Activated CD4-positive, alpha-beta T cell treated with anti-CD3 and anti-CD28 coated beads, Interleukin-2, amount 50 U/mL, for 24 hours (primary cell): ENCODE measurements at places on chromosomes 1 and 21.

DNA sequence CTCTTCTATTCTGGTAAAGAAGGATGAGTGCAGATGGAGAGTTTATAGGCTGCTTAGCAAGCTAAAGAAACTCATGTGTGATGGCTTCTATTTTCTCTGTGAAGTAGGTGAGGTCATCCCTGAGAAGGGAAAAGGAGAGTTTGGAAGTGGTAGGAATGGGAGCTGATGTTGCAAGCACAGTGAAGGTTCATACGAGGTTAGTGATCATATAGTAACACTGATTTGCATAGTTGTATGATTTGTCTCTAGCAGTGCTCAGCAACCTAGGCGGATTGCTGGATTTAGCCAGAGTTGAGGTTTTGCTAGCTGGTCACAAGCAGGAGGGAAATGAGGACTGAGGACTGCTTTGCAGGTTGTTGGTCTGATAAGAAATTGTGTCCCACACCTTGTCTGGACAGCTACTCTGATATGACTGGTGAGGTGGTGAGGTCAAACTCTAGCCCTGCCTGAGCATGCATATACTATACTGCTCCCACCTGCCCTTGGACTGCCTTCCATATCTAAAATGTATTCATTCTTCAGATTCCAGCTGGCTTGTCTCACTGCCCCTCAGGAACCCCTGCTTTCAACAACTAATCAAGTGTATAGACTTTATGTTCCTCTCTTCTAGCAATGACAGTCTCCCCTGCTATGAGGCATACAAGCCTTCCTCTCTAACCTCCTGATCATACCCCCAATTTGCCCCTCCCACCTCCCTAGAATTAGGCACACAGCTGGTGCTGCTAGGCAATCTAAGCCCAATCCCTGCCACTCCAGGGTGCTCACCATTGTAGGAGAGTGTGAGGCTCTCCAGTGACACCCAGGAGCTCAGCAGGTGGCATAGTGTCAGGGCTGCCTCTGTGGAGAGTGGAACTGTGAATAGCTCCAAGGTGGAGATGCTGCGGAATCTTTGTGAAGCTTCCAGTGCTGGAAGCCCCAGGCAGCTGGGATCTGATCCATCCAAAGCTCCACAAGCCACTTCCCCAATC, 18.5 kb downstream of the LRRC41 start:
- no peak for DNase-seq

DNA sequence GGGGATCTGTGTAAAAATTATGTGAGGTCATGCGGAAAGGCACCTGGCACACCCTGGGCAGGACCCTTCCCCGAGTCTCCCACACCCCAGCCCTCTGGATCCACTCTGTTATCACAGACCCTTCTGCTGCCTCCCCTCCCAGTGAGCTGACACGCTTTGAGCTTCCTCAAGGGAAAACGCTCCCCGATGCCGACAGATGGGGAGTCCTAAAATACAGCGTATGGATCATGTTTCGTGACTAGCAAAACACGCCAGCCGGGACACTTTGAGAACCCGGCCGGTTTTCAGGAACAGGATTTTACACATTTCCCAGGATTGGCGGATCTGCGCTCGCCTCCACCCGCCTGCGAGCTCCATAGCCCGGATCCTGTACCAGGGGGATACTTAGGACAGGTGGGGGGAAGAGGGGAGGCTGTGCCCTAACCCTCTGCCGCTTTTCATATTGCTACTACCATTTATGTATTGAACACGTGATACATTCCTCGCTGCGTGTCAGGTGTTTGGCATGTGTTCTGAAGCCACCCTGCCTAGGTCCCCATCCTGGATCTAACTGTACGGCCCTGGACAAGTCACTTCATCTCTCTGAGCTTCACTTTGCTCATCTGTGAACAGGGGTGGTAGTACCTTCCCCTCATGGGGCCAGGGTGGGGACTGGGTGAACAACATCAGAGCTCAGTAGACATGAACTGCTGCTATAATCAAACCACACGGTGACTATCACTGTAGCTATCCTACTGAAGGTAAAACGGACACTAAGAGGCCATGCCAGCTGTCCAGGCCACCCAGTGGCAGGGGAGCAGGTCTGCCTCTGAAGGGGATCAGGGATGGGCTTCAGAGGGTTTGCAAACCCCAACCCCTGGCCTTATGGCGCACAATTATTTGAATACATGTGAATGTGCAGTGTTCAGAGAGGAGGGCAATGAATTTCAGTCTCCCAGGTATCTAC, 63.2 kb downstream of the SSBP3 start:
- DNase-seq, result no peak

DNA sequence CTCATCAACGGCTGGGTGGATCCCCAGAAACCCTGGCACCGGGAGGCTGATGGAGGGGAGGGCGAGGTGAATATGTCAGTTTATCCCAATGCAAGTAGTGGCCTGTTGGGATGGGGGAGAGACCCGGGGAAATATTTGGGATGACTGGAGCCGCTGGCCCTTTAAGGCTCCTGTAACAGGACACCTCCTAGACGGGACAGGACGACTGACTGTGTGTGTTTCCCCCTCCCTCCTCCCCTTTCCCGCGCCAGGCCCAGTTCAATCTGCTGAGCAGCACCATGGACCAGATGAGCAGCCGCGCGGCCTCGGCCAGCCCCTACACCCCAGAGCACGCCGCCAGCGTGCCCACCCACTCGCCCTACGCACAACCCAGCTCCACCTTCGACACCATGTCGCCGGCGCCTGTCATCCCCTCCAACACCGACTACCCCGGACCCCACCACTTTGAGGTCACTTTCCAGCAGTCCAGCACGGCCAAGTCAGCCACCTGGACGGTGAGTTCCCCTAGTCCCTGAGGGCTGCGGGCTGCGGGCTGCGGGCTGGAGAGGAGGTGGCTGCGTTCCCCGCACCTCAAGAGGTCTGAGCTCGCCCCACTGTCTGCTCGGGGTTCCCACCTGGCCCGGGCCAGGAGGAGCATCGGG, 44.8 kb upstream of the CCDC27 start:
- DNase-seq, result no peak

- no peak for DNase-seq
Observed at GRCh38 chr1:233439721-233440120, 112.2 kb downstream of the MAP3K21 start.

- DNase-seq, result no peak
Observed at GRCh38 chr1:32904797-32905196, 3.6 kb upstream of the TMEM54 start.

DNA sequence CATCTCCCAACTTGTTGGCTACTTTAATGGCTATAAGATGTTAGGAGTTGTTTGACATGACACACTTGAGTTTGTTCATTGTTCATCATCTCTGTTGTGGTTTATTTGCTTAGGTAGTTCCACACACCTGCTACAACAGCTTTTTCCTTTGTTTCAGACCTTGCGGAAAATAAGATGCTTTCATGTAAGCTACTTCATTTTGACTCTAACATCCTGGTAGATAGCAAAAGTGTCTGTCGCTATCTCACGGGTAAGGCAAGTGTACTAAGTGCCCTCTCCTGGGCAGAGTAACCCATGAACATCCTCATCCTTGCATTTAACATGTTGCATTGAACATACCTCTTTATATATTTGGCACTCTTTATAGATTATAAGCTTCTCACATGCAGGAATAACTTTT, 1.6 kb upstream of the OR10T2 start:
- DNase-seq, result no peak

GRCh38 chr1:151501474-151501873, 9.7 kb upstream of the CGN start:
- no peak for DNase-seq
